Activated T-helper 9 cell treated with anti-CD3 and anti-CD28 coated beads, Interleukin-2, amount 50 U/mL, for 16 hours (primary cell): ENCODE measurements at places on chromosomes 4 and X.

GRCh38 chr4:54231768-54232688, 2.9 kb downstream of the PDGFRA start:
- no peak for DNase-seq

GRCh38 chrX:23819385-23820234, 36.6 kb downstream of the SAT1 start:
- DNase-seq: no peak

DNA sequence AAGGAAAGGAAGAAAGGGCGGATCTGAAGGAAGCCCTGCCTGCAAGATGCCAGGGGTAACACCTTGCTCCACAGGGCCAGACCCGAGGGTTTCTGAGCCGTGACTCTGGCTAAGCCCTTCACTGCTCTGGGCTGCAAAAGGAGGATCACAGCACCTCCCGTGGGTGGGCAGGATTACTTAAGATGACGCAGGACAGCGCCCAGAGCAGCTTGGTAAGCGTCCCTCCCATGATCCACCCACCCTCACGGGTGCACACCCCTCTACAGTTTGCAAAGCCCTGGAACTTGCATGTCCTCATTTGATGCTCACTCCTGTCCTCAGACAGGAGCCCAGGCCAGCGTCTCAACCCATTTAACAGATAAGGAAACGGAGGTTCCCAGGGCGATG, 64.9 kb downstream of the CRMP1 start:
- DNase-seq: no peak

DNA sequence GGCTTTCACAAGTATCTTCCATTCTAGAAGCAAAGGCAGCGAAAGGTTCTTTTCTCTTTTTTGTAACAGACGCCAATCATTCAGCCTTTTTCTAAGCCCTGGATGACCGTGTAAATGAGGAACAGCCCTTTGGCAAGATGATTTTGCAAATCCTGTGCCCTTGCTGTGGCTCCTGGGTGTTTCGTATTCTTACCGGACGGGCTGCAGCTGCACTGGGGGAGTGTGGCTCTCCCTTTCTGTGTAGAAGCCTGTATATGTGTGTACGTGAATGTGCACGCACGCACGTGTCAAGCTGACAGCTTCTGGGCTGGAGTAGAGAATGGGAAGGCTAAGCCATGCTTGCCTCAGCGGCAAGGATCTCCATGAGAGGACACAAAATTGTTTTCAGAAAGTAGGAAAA, 8.2 kb downstream of the GRPEL1 start:
- no peak for DNase-seq

GRCh38 chr4:180610324-180610723, 1632.9 kb upstream of the TENM3 start:
- no peak for DNase-seq

GRCh38 chrX:67384403-67384802, 159.4 kb upstream of the AR start:
- DNase-seq: no peak

- DNase-seq: no peak
These were observed 1.4 kb downstream of the CPLX1 start for GRCh38 chr4:824461-825062.

DNA sequence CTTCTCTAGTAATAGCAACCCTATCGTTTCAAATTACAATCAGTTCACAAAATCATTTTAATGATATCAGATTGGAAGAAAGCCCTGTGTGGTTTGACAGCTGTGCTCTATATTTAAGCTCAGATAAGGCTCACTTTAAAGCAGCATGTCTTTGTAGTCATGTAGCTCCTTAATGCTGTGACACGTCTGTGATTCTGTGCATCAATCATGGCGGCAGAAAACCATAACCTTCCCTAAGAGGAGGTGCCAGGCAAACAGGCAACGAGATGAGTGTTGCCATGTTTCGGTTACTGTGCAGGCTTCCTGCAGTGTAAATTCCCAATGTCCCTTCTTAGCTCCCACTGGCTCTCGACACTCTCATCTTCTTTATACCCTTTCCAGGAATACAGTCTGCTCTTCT, 212.7 kb downstream of the GRID2 start:
- DNase-seq: no peak

DNA sequence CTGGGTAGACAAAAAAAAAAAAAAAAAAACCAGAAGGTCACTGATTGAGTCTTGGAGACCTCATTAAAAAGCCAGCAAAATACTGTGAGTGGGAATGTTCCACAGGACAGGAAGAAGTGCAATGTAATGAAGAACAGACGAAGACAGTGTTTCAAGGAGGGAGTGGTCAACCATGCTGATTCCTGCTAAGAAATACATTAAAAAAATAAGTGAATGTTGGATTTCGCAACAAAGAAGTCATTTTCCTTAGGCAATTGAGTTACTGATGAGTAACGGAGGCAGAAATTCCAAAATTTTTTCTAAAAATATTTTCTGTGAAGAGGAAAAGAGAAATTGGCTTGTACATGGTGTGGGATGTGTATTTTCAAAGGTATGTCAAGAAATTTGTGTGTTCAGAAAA, 94.3 kb upstream of the FAM47B start:
- no peak for DNase-seq

- no peak for DNase-seq
These were observed 83.8 kb downstream of the GRID2 start for GRCh38 chr4:92387459-92388069.

- DNase-seq: no peak
These were observed 10.6 kb downstream of the IL15 start for GRCh38 chr4:141646969-141647368.

- no peak for DNase-seq
These were observed 88.3 kb upstream of the DDIT4L start for GRCh38 chr4:100278567-100278966.

GRCh38 chrX:9662148-9662547, 103.5 kb downstream of the GPR143 start:
- no peak for DNase-seq

GRCh38 chr4:6175426-6175825, 24.9 kb downstream of the JAKMIP1 start:
- no peak for DNase-seq

DNA sequence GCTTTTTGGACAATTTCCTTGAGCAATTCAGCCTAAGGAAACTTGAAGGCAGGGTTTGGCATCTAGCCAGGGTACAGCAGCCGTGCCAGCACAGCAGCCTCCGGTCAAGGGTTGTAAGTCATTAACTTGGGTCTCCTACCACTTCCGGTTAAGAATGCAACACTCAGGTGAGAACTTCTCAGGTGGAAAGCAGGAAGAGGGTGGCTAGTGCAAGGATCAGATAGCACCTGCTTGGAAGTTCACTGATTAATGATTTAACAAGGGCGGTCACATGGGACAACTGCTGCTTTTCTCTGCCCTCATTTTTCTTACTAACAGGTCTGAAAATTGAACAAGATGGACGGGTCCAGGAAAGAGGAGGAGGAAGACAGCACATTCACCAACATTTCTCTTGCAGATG, 30.1 kb upstream of the SCOC start:
- DNase-seq: no peak

GRCh38 chrX:115892056-115892708, 278.4 kb upstream of the AGTR2 start:
- DNase-seq: no peak

DNA sequence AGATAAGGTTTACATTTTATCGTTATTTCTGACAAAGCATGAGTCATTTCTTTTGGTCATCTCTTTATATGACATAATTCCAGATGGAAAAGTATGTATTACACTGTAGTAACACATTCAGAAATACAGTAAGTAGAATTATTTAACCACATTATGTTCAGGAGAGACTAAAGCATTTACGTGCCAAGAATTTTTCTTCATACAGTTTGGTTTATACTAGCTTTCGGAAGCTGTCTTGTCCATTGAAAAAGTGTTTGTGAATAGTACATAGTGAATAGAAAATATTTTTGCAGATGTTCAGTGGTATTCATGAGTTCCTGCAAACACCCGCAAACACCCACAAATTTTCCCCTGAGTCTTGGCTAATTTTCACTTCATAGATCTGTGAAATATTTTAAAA, 1033.0 kb upstream of the INTU start:
- DNase-seq: no peak
